ENCODE measurements at places on chromosomes 3 and 15. TPM values are rescaled to one million over a fixed set of nuclear protein-coding genes. Genes with fewer than 3 reads are reported as not detected.

Gene TAMM41
- 39.0 TPM for total RNA-seq

Gene ACKR4
- 0.11 TPM for total RNA-seq

Gene CLDN18
- total RNA-seq = not detected

Gene C3orf22
- not detected for total RNA-seq

Gene UQCRC1
- 117 TPM for total RNA-seq

Gene DNAH1
- 25.8 TPM for total RNA-seq

Gene SEMA5B
- total RNA-seq = 1.6 TPM

Gene PTX3
- not detected for total RNA-seq

Gene MORC1
- total RNA-seq = not detected

Gene FAM81A
- total RNA-seq = 6.2 TPM

Gene C3orf18
- 4.5 TPM for total RNA-seq

Gene MYO9A
- total RNA-seq = 39.4 TPM

Gene PLCH1
- total RNA-seq = 0.27 TPM

Gene CADPS
- total RNA-seq = not detected

Gene CIP2A
- total RNA-seq = 13.1 TPM

Gene DIPK2A
- total RNA-seq = 19.0 TPM

Gene GOLGA6D
- not detected for total RNA-seq

Gene KLF15
- 0.39 TPM for total RNA-seq

Gene ADGRG7
- total RNA-seq = not detected
